ENCODE measurements at places on chromosomes 2 and 18. TPM values are rescaled to one million over a fixed set of nuclear protein-coding genes. Genes with fewer than 3 reads are reported as not detected.

DNA sequence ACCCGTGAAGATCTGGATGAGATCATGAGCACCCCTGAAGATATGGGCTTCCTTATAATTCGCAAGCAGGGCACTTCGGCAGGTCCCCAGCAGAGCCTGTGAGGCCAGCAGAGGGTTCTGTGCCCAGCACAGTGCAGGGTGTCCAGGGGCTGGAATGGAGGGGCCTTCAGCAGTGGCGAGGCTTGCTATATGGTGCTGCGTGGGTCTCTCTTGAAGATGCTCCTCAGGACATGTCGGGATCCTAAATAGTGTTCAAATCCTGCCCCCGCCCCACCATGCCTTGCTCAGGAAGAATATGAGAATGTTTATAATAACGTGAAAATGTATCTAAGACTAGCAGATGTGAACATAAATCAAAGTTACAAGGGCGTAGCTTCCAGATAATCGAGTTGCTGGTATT, 60.3 kb upstream of the RBM44 start:
- no peak for DNase-seq

The ST6GAL2 gene
- polyA plus RNA-seq: 3.6 TPM

DNA sequence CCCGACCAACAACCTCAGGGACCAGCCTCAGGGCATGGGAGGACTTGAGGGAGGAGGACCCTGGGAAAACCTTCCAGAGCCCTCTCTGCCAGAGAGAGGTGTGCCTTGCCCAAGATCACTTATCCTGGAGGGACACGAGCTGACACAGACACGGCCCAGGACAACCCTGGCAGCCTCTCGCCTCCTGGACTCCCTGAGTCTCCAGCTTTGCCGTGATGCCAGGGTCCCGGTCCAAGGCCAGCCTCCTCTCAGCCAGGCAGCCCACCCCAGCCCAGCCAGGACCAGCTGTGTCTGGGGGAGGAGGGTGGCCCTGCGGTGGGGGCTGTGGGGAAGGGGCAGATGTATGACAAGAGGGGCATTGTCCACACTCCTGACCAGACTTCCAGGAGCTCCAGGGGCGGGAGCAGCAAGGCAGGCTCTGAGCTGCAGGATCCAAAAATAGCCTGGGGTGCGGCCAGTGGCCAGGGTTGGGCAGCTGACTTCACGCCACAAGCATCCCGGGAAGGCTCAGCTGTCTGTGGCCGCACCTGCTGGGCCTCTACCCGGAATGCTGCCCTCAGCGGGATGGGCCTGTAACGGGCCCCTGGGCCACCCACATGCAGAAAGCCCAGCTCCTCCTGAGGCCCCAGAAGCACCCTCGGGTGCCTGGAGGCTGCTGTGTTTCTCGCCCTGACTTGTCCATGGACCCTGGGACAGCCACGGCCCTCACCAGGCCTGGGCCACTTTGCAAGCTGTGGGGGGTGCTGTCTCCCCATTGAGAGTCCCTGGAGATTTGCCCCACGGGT, 65.5 kb upstream of the GPC1 start:
- DNase-seq: peak; percentile 86

DNA sequence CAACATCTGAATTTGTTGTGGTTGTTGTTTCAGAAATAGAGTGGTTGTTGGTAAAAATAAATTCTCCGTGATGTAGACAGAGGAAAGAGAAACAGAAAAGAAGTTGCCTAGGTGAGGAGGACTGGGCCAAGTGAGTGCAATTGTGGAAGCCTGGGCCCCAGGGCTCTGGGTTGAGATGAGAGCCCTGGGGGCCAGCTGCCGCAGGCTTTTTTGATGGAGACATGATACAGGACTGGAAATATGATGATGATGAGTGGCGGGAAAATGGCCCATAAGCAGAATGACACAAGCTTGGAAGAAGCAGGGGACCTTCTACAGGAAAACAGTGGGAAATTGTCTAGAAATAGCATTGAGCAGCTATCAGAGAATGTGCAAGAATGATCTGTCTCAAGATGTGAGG, 181.8 kb downstream of the TDRD15 start:
- no peak for DNase-seq

- DNase-seq: no peak
These were observed 13.2 kb downstream of the RALBP1 start for GRCh38 chr18:9488538-9488937.

DNA sequence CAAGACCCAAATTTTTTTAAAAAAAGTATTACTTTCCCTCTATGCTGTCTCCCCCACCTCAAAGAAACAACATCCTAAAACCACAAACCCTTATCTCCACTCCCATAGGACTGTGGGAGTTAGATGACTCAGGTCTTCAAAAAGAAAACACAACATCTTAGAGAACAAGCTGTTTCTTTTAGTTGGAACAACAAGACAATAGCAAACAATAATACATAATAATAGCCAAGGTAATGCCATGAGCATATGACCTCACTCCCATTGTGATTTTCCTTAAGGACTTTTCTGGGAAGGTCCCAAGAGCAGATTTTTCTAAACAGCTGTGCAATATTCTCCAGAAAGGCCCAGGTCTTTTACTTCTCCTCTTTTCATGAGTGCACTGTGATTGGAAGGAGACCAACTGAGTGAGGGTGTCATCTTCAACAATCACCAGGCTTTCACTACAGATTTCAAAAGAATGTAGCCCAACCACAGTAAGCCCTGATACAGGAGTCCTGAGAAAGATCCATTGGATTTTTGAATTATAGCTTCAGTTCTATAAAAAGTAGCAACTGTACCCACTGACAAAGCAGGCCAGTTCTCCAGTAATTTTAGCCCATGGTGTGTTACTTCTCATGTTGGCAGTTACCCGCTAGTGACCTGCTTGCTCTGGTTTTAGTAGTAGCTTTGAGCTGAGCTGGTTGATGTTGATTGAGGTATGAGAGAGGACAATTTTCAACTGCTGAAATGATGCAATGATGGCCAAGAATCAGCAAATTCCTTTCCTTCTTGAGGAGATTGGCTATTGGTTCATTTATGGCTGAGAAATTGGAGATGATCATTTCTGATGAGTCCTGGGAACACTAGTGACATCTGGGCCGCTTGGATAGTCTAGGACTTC, 144.5 kb upstream of the TCF4 start:
- DNase-seq: no peak

The FEV gene
- 0.58 TPM for polyA plus RNA-seq

The HOXD11 gene
- not detected for polyA plus RNA-seq

GRCh38 chr2:56185101-56185581, 1.4 kb downstream of the CCDC85A start:
- peak; percentile 15 for DNase-seq

The GNLY gene
- polyA plus RNA-seq: 0.77 TPM

- no peak for DNase-seq
These were observed 40.0 kb downstream of the HK2 start for GRCh38 chr2:74873678-74874640.

DNA sequence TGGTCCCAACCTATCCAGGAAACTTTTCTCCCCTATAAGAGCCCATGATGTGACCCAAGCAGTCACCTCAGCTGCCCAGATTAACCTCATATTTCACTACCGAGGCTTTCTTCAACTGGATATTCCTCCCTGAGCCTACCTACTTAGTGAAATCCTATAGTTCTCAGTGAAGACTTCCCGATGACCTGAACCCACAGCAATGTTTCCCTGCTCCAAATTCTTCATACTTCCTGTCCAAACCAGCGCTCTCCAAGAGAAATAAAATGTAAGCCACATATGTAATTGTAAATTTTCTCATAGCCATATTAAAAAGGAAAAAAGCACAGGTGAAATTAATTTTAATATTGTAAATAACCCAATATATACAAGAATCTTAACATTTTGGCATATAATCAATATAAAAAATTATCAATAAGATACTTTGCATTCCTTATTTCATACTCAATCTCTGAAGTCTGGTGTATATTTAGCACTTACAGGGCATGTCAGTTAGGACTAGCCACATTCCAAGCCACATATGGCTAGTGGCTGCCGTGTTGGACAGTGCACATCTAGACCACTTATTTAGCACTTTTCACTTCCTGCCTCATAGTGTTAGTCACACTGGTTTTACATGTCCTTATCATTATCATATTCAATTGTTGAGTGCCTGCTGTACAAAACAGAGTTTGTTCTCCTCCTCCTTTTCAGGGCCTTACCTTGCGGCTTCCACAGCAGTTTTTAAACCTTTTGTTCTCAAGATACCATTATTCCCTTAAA, 1.9 kb upstream of the STAT4 start:
- no peak for DNase-seq

DNA sequence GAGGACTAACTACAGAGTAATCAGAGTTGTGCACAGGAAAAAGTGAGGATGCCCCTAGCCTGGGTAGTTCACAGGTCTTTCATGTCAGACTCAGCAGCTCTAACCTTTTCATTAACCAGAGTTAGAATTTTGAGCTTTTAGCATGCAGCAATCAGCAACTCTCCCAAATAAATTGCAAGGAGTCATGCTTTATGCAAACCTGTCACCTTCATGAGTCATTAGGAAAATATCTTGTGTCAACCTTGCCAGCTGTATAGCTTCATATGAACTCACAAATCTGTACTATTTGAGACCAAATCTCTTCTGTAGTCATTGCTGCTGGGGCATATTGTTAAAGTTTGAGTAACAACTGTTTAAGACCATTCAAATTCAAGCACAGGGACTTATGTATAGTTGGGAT, 382.3 kb upstream of the NT5C1B start:
- DNase-seq: no peak

GRCh38 chr2:111702119-111702803, 181.7 kb downstream of the ANAPC1 start:
- DNase-seq: no peak

The PARD6G gene
- 7.1 TPM for polyA plus RNA-seq

- no peak for DNase-seq
These were observed 49.8 kb upstream of the SLC1A4 start for GRCh38 chr2:64939332-64939917.

All from hindlimb muscle (tissue), 1 donor.